Frontal cortex (tissue), 4 donors: ENCODE measurements at places on chromosomes 12 and 14. TPM values are rescaled to one million over a fixed set of nuclear protein-coding genes. Genes with fewer than 3 reads are reported as not detected.

The NANOG gene
- total RNA-seq = not detected

- peak; percentile 54 for DNase-seq
These were observed 9.2 kb upstream of the NUAK1 start for GRCh38 chr12:106147956-106148355.

DNA sequence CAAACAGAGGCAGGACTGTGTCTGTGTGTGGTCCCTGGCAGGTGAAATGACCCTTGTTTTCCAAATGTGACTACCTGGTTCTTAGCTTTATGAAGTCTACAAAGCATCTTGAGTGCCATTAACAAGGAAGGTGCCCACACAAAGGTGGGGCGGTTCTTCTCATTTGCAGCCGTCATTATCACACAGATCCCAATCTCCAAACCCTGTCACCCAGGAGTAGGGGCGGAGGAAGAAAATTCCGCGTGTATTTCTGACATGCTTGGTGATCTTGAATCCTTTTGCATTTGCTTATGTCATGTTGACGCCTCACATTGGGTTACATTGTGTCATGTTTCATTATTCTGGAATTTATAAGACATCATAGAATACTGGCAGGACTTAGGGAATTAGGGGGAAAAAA is 277.3 kb downstream of the VRK1 start:
- DNase-seq = no peak

- no peak for DNase-seq
These were observed 92.8 kb downstream of the LRFN5 start for GRCh38 chr14:41699486-41699885.

DNA sequence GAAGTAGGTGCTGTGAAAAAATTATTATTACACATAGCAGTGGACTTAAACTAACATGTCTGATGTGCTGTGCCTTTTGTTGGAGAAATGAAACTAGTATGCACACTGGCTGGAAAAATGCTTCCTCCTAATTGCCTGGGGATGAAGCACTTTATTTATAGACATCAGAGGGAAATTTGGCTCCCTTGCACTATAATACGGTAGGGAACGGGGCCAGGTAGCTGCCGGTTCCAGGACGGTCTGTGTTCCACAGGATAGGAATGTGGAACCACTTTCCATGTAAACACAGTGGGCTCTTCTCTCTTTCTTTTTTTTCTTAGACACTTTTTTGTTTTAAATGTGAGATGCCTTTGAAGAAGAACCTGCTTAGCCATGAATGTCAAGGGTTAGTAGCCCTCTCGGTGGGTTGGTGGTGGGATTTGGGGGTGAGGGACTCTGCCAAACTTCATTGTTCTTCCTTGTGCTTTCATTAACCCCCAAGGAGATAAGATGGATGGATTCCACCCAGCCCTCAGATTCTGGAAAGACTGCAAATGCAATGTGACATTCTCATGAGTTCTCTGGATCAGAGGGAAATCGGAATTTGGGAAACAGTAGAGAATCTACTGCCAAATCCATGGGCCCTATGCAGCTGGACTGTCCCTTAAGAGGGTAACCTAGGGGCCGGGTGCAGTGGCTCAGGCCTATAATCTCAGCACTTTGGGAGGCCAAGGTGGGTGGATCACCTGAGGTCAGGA is 58.0 kb upstream of the GSC start:
- DNase-seq = no peak

DNA sequence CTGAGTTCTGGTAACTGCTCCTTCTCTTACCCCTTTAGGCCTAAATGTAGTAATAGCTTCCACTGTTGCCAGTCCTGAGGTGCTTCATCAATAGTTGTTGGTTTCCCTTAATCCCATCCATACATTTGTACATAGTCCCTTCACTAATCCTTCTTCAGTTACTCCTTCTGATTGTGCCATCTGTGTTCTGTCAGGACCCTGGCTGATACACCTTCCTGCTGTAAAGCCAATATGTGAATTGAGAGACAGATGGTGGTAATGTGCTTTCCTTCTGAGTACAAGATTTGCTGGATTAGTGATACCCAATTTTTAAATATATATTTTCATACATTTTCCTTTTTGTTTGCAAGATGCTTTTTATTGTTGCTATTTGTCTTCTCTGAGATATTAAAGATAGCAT is 66.4 kb downstream of the OTOGL start:
- DNase-seq = no peak

The JPH4 gene
- total RNA-seq = 32.2 TPM

GRCh38 chr12:79156846-79157463 is 292.4 kb downstream of the SYT1 start:
- no peak for DNase-seq

The ARHGAP9 gene
- 1.2 TPM for total RNA-seq

The PCNX4 gene
- 98.6 TPM for total RNA-seq

DNA sequence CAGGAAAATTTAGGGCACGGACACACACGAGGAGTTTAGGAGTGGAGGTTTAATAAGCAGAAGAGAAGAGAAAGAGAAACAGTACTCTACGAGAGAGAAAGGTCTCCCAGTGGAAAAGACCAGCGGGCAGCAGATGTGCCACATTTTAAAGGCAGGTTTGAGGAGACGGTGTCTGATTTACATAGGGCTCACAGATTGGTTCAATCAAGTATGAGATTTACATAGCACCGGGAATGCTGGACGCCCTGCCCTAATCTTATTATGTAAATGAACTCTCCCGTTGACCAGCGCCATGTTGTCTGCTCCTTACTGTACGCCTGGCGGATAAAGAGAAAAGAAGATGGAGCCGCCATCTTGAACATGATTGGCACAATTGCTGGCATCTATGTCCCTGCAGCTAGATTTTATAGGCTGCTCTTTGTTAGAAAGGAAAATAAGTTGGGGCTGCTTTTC is 17.9 kb downstream of the NFKBIA start:
- no peak for DNase-seq

The LMNTD1 gene
- 1.2 TPM for total RNA-seq
